ENCODE measurements at places on chromosomes 2 and 18.

- DNase-seq, result no peak
These were observed 29.5 kb downstream of the GALNT14 start for GRCh38 chr2:31108561-31109286.

- DNase-seq, result no peak
These were observed 16.0 kb upstream of the PROM2 start for GRCh38 chr2:95258271-95258670.

DNA sequence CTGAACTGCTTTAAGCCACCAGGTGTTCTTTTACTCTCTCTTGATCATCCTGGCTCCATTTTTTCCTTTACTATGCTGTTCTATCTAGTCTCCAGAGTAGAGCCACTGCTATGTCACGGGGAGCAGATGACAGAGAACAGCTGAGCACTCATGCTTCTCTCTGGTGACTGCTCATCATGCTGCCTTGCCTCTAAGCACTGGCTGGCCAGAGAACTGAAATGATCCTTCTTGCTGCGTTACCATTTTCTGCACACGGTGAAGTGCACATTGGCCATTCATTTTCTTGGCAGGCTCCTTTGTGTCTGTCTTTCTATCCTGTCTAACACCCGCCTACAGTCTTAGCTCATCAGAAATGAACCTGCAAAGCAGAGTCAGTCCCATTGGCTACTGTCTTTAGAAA, 86.0 kb downstream of the KCTD1 start:
- DNase-seq, result no peak

DNA sequence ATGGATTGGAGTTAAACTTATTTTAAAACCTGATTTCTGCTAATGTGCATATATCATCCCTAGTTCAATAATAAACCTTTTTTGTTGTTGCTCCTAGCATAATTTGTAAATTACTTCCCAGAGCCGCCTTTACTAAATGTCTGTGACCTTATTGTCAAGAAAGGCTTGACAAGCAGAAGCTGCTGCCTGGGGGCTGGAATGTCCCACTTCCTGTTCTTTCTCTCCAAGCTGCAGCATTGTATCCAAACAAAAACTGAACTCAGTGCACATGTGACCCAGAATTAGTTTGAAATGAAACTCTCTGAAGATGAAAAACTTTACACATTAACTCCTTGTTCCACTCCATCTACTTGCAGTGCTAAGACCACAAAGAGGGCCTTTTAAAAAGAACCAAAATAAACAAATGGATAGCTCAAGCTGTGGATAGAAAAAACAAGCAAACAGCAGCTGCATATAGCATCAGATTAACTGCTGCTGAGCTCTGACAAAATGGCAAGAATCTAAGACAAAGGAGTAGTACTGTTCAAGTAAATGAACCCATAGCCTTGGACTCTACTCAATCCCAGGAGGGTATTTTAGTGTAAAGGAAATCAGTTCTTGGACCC, 99.8 kb upstream of the NEUROD1 start:
- no peak for DNase-seq

DNA sequence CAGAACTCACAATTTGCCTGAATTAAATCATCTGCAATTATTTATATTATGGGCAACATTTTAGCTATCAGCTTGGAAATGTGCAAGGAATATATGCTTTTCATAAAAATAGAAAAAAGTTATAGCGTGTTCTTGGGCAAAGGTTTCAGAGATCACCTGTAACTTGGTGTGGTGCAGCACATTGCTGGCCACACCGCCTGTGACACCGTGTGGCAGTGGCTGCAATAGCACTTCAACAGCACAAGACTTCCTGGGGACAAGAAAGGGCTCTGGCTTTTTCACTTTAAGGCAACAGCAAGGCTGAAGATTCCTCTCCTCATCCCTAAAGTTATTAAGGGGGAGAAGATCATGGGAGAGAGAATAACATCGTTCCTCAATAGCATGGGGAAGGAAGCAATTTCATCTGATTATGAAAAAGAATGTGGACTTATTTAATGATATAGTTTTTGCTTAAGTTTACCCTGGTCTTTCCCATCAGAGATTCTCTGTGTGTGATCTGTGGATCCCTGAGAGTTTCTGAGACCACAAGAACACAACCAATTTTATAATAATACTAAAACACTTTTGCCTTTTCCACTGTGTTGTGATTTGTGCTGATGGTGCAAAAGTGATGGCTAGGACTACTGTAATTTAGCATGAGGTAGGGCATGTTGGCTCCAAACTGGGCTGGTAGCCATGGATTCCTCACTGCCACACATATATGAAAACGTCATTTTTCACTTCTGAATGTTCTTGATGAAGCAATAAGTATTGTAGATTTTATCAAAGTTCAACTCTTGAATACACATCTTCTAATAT, 15.0 kb upstream of the SERPINB3 start:
- DNase-seq, result no peak

DNA sequence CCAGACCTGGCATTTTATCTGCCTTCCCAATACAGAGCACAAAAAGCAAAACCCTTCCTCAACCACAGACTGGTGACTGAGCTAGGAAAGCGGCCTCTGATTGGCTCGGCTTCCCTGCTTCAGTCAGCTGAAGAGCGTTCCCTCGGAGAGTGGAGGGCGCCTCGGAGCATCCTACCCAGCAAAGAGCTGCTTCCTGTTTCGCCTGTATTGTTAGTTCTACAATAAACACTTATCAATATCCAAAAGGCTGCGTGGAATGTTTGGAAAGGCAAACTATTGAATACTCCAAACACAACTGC, 125.0 kb downstream of the CACNB4 start:
- DNase-seq, result peak; percentile 25

- DNase-seq, result peak; percentile 42
These were observed 259.7 kb downstream of the CMPK2 start for GRCh38 chr2:6605836-6606505.

DNA sequence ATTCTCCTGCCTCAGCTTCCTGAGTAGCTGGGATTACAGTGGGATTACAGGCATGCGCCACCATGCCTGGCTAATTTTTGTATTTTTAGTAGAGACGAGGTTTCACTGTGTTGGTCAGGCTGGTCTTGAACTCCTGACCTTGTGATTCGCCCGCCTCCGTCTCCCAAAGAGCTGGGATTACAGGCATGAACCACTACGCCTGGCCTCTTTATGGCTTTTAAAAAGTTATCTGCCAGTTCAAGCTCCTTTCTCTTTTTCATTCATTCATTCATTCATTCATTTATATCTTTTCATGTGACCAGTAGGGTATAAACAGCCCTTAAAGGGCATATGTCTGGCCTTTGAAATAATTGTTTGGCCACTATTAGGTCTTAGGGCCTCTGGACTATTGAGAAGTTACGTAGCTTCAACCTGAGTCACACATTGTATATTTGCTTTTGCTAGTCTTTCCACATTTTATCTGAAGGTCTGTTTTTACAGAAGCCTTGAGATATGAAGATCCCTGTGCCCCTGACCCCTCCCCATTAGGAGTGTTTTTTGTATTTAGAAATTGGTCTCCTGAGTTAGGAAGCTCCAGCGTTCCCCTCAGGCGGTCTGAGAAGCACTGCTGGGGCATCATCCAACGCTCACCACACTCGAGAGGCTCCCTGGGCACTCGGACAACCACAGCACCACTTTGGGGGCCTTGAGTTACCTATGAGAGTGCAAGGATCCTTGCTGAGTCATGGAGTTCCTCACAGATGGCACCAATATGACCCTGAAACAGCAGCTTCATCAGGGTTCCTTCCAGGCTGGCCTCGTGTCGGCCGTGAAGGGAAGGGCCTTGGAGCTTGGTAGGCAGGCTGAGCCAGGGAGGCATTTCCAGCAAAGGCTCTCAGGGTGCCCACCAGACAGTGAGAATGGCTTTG, 21.8 kb downstream of the FZD5 start:
- DNase-seq, result no peak

- no peak for DNase-seq
These were observed 75.0 kb downstream of the UXS1 start for GRCh38 chr2:106119074-106119473.

- no peak for DNase-seq
These were observed 76.6 kb downstream of the ALK start for GRCh38 chr2:29844713-29845326.

GRCh38 chr2:195830968-195831950, 174.2 kb downstream of the SLC39A10 start:
- DNase-seq, result no peak

Measured in anterior cingulate cortex (tissue), 58 donors.